Glutamatergic neuron (in vitro differentiated cells): ENCODE measurements at places on chromosomes 3 and 15. TPM values are rescaled to one million over a fixed set of nuclear protein-coding genes. Genes with fewer than 3 reads are reported as not detected.
A peak's percentile ranks its signal among the peaks of the same experiment; 100 is the strongest.

- H3K27ac ChIP-seq = no peak overlapping the region
- H3K36me3 ChIP-seq = no peaks in the 10 kb centered on the region
- DNase-seq = no peak
- peaks cover 2% of the 10 kb centered on the region for H3K4me1 ChIP-seq
Observed at GRCh38 chr15:31034152-31034551, 42.7 kb upstream of the MTMR10 start.

DNA sequence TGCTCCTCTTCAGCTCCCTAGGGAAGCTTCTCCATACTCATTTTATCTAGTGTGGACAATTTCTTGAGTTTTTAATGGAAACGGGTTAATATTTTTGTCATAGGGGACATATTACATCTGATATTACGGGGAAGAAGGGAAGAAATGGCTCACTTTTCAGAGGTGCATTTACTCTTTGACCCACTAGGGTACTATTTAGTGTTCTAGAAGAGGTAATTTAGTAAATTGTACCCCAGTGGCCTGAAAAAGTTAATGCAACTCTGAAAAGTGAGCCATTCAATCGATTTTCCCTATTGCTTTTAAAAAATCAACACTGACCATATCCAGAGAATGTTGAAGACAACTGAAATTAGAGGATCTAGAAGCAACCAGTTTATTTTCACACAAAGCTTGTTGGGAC, 71.2 kb downstream of the MAP2K5 start:
- H3K36me3 ChIP-seq = no peaks in the 10 kb centered on the region
- peaks cover 11% of the 10 kb centered on the region for H3K4me1 ChIP-seq
- no peak overlapping the region for H3K4me3 ChIP-seq
- no peak overlapping the region for H3K27ac ChIP-seq
- H3K27me3 ChIP-seq = no peaks in the 10 kb centered on the region

DNA sequence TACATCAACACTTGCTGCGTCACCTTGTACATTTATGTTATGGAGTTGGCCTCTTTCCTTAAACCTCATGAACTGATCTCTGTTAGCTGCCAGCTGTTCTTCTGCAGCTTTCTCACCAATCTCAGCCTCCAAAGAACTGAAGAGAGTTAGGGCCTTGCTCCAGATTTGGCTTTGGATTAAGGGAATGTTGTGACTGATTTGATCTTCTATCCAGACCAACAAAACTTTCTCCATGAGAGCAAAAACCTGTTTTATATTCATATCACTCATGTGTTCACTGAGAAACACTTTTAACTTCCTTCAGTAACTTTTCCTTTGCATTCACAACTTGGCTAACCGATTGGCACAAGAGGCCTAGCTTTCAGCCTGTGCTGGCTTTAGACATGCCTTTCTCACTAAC, 1156.0 kb upstream of the CADM2 start:
- DNase-seq = no peak
- H3K36me3 ChIP-seq = no peaks in the 10 kb centered on the region
- H3K27me3 ChIP-seq = no peaks in the 10 kb centered on the region
- no peaks in the 10 kb centered on the region for H3K4me1 ChIP-seq
- no peak overlapping the region for H3K27ac ChIP-seq

DNA sequence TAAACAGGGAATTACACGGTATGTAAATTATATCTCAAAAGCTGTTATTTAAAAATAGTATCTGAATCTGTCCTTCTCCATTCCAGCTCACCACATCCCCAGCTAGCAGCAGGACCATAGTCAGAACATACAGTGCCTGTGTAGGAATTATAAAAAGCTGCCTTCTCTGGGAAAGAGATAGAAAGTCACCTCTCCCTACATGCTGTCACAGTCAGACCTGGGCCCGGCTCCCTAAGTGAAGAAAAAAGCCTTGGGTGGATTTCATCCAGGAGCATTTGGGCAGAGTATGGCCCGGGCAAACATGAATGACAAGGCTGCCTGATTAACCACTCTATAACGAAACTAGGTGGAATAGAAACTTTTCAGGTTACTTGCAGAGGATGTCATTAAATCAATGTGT, 144.1 kb downstream of the CNTN3 start:
- DNase-seq = no peak
- H3K27ac ChIP-seq = no peak overlapping the region

- no peaks in the 10 kb centered on the region for H3K36me3 ChIP-seq
- H3K27me3 ChIP-seq = peaks cover 2% of the 10 kb centered on the region
- H3K4me1 ChIP-seq = peaks cover 41% of the 10 kb centered on the region
- H3K4me3 ChIP-seq = no peak overlapping the region
Observed at GRCh38 chr3:160810362-160811236, 54.6 kb downstream of the PPM1L start.

- peak overlapping the region; percentile 83 for H3K4me3 ChIP-seq
- peaks cover 13% of the 10 kb centered on the region for H3K27me3 ChIP-seq
- H3K27ac ChIP-seq = peak overlapping the region; percentile 93
- H3K36me3 ChIP-seq = no peaks in the 10 kb centered on the region
- DNase-seq = peak; percentile 34
- peaks cover 25% of the 10 kb centered on the region for H3K4me1 ChIP-seq
Observed at GRCh38 chr15:99564221-99565048, 1.3 kb upstream of the MEF2A start.

GRCh38 chr15:69121198-69121828, 39.1 kb upstream of the GLCE start:
- no peaks in the 10 kb centered on the region for H3K36me3 ChIP-seq
- H3K4me1 ChIP-seq = peaks cover 23% of the 10 kb centered on the region
- no peak for DNase-seq
- peaks cover 12% of the 10 kb centered on the region for H3K27me3 ChIP-seq
- no peak overlapping the region for H3K27ac ChIP-seq

Gene PLA2G4E
- total RNA-seq = 1.0 TPM

DNA sequence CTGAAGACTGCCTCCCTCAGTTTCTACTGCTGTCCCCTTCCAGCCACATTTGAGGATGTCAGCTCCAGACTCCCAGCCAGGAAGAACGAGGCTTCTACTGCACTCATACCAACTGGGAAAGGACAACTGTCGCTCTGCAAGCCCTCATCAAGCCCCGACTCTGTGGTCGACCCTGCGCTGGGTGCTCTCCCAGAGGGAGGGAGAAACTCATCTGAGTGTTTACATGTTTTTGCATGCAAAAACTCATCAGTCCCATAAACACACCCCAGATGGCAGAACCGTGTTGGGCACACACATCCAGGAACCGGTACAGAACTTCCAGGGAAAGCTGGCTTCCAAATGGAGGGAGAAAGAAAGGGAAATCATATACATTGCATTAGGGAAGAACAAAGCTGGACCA, 43.5 kb downstream of the ADAMTS17 start:
- no peak overlapping the region for H3K4me3 ChIP-seq
- no peak overlapping the region for H3K27ac ChIP-seq
- peaks cover 6% of the 10 kb centered on the region for H3K27me3 ChIP-seq
- peaks cover 11% of the 10 kb centered on the region for H3K36me3 ChIP-seq

Gene CCK
- total RNA-seq = not detected

GRCh38 chr3:65037861-65038260, 350.1 kb upstream of the ADAMTS9 start:
- DNase-seq = no peak
- H3K4me3 ChIP-seq = no peak overlapping the region
- no peak overlapping the region for H3K27ac ChIP-seq
- no peaks in the 10 kb centered on the region for H3K36me3 ChIP-seq

Gene EEF1AKMT4
- 1.7 TPM for total RNA-seq

DNA sequence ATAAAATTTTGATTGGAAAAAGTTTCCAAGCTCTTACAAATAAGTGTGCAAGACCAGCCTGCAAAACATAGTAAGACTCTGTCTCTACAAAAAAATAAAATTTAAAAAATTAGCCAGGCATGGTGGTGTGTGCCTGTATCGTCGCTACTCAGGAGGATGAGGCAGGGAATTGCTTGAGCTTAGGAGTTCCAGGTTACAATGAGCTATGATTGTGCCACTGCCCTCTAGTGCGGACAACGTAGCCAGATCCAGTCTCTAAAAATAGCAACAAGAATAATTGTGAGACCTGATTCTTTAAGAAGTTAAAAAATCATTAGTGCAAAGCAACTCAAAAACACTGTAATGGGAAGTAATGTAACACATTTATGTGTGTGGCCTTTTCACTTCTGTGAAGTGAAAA, 251.6 kb downstream of the RBMS3 start:
- H3K36me3 ChIP-seq = no peaks in the 10 kb centered on the region
- no peaks in the 10 kb centered on the region for H3K27me3 ChIP-seq
- no peak overlapping the region for H3K4me3 ChIP-seq

Gene PIERCE2
- 1.9 TPM for total RNA-seq

- H3K27me3 ChIP-seq = no peaks in the 10 kb centered on the region
- DNase-seq = no peak
- no peaks in the 10 kb centered on the region for H3K36me3 ChIP-seq
- H3K27ac ChIP-seq = no peak overlapping the region
- no peaks in the 10 kb centered on the region for H3K4me1 ChIP-seq
- H3K4me3 ChIP-seq = no peak overlapping the region
Observed at GRCh38 chr3:153337369-153337768, 175.3 kb downstream of the RAP2B start.

Gene HDGFL3
- total RNA-seq = 130 TPM

- H3K4me3 ChIP-seq = no peak overlapping the region
- H3K27ac ChIP-seq = no peak overlapping the region
- no peak for DNase-seq
Observed at GRCh38 chr3:133595341-133595740, 21.9 kb downstream of the CDV3 start.

DNA sequence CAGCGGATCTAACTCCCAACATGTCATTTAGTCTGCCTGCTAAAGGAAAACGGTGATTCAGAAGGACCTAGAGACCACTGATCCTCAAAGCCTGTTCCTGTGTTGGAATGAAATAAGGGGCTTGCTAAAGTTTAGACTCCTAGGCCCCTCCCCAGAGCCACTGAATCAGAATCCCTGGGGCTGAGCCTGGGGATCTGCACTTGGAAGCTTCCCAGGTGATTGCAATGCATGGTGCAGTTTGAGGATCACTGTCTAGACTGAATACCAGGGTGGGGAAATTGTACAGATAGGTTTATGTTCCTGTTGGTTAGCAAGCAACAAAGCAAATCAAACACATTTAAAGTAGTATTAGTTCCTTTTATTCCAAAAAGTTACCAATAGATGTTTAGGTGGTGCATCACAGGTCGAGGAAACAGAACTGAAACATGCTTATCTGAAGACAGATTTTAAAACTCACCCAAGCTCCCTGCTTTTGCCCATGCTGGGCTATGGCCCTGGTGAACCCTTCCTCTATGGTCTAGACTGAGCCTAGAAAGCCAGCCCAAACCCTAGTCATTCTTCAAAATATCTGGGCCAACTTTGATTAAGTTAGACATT, 29.6 kb upstream of the SPTBN5 start:
- H3K4me1 ChIP-seq = peaks cover 25% of the 10 kb centered on the region
- no peak overlapping the region for H3K4me3 ChIP-seq
- H3K36me3 ChIP-seq = no peaks in the 10 kb centered on the region
- H3K27ac ChIP-seq = no peak overlapping the region
- H3K27me3 ChIP-seq = peaks cover 3% of the 10 kb centered on the region

DNA sequence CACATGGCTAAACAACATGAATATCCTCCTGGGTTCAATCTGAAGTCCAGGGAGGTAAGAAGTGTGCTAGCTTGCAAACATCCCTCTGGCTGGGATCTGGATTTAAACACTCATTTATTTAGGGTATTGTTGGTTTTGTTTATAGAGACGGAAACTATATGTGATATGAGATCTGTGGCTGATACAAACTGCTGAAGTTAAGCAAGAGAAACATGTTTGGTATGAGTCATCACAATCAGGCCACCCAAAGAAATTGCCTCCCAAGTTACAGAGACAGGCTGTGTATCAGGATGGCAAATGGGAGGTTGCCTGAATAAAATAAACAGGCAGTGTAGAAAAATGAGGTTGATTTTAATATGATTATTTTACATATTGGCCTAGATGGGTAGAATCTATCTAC, 562.1 kb downstream of the IGSF11 start:
- H3K27ac ChIP-seq = no peak overlapping the region
- no peaks in the 10 kb centered on the region for H3K36me3 ChIP-seq
- DNase-seq = no peak
- H3K4me1 ChIP-seq = no peaks in the 10 kb centered on the region
- H3K4me3 ChIP-seq = no peak overlapping the region

DNA sequence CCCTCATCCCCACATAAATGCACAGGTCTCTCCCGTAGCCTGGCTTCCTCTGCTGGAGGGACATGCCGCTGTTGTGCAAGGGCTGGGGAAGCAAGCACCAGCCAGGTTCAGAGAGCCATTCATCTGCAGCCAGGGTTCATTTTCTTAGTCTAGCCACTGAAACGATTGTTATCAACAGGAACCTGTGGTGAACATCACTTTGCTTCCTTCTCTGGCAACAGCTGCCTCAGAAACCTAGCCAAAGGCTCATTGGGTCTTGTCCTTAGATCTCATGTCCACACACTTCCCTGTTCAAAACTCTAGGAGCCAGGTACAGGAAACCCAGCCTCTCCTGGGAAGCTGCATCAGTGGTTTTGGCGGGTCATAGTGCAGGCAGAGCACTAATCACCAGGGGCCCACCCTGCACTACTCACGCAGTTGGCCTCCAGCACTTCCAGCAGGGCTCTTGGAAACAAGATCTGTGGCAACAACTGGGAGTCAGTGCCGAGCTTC, 47.0 kb downstream of the OXNAD1 start:
- no peak overlapping the region for H3K27ac ChIP-seq
- H3K4me1 ChIP-seq = no peaks in the 10 kb centered on the region
- peaks cover 4% of the 10 kb centered on the region for H3K36me3 ChIP-seq
- peaks cover 2% of the 10 kb centered on the region for H3K27me3 ChIP-seq
- DNase-seq = no peak
